Stimulated activated CD4-positive, alpha-beta T cell treated with anti-CD3 and anti-CD28 coated beads, TNF-alpha, amount 100 ng/mL, for 1 hour (primary cell): ENCODE measurements at places on chromosomes 3 and 15.

DNA sequence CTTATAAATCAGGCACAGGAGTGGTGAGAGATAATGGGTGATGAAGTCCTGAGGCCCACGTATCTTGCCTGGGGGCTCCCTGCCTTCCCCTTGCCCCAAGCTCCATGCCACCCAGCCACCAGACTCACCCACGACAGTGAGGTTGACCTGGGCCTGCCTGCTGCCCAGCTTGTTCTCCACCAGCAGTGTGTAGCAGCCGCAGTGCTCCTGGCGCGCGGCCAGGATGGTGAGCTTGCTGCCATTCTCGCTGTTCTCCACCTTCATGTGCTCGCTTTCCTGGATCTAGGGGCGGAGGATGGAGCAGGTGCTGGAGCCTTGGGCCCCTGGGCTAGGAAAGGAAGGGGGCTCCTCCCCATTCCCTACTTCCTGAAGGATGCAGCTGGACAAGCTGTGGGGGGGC, 79.1 kb upstream of the HACD2 start:
- DNase-seq, result no peak

DNA sequence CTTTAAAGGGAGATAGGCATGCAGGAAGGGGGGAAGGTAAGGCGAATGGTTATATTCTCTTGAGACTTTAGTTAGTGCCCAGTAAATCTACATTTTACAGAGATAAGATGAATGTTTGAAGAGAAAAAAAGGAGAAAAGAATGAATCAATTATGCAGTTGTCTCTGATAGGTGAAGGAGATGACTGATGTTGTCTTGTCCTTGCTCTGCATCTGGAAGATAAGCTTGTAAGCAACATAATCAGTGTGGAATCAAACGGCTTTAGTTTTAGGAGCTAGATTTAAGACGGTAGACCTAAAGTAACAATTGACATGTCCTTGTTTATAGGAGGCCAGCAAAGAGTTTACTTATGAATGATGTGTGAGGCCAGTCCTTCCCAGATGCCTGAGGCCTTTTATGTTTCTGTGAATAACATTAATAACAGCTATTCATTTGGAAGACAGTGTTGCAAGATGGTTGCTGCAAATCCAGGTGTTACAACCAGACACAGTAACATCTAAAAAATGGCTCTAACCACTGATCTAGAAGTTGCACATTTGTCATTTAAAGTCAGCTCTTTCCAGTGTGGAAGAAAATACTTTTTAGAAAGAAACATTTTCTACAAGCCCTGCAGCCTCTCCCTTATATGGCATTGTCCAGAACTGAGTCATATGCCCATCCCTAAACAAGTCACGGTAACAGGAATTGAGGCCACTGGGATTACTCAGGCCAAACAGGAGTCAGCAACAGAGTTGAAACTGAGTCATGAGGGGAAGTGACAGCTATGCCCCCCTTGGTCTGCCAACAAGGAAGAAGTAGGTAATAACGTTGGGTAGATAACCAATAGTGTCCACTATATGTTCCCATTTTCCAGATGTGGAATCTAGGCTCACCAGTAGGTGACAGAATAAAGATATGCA, 77.5 kb upstream of the FBN1 start:
- DNase-seq, result no peak

DNA sequence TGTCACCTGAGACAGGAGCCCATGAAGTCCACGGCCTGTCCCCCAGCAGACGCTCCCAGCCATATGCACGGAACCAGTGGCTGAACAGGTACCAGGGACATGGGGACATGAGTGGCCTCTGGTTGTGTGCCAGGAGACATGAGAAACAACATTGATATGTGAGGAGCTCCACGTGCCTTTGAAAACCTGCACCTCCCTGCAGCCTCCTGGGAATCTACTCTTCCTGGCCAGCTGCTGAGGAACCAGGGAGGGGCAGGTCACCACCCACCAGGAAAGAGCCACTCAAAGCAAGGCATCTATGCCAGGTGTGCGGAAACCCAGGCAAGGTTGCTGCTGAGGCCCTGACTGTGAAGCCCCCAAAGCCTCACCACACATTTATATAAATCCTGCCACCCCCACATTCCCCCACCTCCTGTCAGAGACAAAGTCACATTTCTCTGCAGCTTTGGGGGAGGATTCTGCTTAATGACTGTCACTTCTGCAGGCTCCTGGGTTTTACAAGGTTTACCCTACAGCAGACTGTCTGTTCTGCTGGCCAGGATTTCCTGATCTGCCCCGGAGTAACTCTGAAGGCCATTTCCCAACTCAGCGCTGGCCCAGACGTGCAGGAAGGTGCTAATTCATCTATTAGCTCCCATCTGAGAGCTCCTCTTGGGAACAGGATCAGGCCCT, 110.8 kb downstream of the ADCY5 start:
- DNase-seq, result no peak

- DNase-seq, result no peak
Observed at GRCh38 chr3:23387286-23387918, 184.3 kb downstream of the UBE2E2 start.

- no peak for DNase-seq
Observed at GRCh38 chr3:44991326-44991725, 15.3 kb downstream of the EXOSC7 start.

DNA sequence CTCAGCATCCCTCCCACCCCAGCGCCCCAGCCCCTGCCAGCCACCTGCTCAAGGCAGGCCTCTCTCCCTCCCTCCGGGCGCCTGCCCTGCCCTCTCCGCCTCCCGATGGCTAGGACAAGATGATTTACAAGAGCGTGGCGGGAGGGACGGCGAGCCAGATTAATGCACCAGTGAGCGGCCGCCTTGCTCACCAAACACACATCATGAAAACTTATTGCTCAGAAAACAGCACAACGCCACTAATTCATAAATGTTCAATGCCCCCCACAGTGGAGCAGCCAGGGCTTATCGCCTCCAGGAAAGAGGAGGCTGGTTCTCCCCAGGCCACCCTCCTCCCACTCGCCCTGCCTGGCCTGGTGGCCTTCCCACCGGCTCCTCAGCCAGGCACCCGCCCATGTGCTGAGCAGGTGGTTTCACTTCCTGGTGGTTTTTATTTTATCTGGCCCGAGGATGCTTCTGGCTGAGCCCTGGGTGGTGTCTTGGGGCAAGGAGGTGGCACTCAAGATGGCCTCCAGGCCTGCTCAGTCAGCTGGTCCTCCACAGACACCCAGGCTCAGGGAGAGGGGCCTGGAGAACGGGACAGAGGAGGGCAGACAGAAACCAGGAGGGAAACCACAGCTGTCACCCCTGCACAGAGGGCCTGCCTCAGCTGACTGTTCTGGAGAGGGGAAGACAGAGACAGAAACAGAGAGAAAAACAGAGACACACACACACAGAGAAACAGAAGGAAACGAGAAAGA, 284.9 kb downstream of the UACA start:
- no peak for DNase-seq

GRCh38 chr15:68802373-68802772, 18.3 kb downstream of the ANP32A start:
- DNase-seq, result no peak

DNA sequence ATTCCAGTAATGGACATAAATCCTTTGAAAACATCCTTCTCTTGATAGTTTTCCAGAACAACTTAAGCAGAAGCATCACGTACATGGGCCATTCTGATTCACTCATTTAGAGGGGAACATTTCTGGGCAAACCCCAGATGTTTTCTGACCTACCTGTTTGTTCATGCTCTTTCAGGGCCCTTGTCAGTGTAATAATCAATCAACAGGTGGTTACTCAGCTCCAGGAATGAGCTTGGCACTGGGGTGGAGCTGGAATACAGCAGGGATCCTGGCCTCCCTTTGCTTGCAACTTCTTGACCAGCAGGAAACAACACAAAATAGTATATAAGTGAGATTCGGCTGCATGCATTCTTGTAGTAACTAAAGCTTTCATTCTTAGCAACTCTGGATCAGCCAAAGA, 9.2 kb upstream of the UBE2E1 start:
- no peak for DNase-seq

DNA sequence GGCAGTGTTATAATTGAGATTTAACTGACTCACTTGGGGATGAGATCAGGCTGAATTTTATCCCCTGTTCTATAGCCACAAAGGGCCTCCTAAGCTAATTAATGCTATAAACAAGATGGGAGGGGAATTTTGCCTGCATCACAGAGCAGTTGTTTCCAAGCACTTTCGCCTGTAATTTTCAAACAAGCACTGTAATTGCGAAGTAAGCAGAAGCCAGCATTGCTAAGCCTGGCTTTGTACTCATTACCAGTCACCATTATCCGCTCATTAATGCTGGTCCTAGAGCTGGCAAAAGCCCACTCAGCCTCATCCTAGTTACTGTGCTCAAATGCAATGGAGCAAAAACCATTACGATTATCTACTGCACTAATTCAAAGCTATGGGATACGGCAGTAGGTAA, 356.6 kb upstream of the UBE2E2 start:
- no peak for DNase-seq

GRCh38 chr3:170062769-170063168, 25.0 kb downstream of the GPR160 start:
- no peak for DNase-seq

DNA sequence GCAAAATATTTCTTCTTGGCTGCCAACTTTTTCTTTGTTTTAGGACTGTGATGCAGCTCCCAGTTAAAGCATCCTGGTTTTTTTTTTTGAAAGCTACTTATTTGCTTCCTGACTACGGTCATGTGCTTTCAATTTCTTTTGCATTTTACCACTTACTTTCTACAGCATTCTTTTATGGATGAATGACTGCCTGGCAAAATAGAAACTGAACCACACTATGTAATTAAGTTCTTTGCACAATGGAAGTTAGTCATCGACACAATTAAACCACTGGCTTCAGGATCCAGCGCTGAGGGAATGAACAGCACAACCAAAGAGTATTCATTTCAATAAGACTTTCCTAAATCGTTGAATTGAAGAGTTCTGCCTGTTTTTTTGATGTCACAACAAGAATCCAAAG, 82.2 kb upstream of the EPHA3 start:
- no peak for DNase-seq

DNA sequence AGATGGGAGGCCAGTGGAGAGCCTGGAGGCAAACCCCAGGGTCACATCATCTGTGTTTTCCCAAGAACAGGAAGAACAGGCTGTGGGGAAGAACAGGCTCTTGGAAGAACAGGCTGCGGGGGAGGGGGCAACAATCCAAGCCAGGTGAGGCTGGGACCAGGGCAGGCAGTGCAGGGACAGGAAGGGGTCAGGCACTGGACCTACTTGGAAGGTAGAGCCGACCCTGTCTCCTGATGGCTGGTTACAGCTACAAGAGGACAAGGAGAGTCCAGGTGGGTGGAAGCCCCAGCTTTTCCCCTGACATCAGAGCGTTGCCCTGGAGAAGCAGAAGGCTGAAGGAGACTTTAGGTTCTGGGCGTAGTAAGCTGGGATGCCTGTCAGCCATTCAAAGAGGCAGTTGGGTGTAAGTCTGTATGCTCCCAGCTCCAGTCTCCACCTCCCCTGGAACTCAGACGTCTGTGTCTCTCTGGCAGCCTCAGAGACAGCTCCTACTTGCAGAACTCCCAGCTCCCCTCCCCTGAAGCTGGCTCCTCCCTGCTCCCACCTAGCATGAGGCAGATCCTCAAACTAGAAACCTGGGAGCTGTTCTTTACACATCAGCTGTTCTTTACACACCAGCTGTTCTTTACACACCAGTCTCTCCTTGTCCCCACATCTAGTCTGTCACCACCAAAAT, 130.9 kb downstream of the DNAJB8 start:
- DNase-seq, result no peak
